Stimulated activated CD4-positive, alpha-beta T cell treated with anti-CD3 and anti-CD28 coated beads, Interleukin-12 subunit alpha, Interleukin-12 subunit beta, amount 100 ng/mL, for 4 hours (primary cell): ENCODE measurements at places on chromosomes 4 and X.

- DNase-seq, result no peak
These were observed 28.8 kb upstream of the GRIA3 start for GRCh38 chrX:123155327-123155726.

GRCh38 chrX:70386235-70386634 is 36.9 kb upstream of the GDPD2 start:
- DNase-seq, result no peak

DNA sequence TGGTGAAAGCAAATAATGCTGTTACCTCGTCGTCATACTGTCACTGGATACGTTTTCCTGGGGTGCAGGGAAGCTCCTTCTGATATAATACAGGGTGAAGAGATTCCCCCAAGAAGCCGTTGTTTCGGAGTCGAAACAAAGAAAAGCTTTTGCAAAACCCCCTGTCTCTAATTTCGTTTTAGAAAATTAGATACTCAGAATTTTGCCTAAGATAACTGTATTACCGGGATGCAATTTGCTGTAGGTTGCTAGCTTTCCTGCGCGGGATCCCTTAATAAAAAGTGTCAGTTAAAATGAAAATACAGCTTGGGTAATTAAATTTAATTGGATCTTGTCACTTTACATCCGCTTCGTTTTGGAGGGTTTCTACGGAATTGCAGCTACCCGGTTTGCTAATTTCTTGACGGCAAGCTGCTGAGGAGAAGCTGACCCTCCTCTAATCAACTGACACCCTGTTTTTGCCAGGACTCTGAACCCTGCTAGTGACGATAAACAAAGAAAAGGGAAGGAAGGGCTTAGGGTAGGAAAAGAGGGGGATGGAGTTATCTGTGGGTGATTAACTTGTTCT is 174.6 kb downstream of the SHOX start:
- DNase-seq, result no peak

DNA sequence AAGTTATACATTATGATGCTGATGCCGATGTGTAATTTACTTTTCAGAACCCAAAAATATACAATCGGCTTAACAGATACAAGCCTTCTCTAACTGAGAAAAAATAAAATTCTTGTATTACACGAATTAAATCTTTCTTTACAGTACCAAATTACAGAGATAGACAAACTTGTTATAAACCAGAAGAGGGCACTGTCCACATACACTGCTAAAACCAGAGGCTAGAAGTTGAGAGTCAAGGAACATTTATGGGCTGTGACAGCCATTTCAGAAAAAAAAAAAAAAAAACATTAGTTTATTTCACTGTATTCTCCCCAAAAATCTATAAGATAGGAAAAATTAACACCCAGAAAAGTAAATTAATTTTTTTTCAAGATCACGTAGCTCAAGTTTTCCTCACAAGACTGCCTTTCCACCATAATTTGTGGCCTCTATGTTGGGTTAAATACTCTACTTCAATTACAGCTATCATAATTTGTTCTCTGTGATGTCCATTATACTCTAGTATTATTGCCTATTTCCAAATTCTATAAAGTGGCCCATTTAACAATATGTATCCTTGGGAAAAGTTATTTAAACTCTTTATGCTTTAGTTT is 12.0 kb downstream of the EREG start:
- no peak for DNase-seq
